ENCODE measurements at places on chromosomes 3 and 15.
A peak's percentile ranks its signal among the peaks of the same experiment; 100 is the strongest.

DNA sequence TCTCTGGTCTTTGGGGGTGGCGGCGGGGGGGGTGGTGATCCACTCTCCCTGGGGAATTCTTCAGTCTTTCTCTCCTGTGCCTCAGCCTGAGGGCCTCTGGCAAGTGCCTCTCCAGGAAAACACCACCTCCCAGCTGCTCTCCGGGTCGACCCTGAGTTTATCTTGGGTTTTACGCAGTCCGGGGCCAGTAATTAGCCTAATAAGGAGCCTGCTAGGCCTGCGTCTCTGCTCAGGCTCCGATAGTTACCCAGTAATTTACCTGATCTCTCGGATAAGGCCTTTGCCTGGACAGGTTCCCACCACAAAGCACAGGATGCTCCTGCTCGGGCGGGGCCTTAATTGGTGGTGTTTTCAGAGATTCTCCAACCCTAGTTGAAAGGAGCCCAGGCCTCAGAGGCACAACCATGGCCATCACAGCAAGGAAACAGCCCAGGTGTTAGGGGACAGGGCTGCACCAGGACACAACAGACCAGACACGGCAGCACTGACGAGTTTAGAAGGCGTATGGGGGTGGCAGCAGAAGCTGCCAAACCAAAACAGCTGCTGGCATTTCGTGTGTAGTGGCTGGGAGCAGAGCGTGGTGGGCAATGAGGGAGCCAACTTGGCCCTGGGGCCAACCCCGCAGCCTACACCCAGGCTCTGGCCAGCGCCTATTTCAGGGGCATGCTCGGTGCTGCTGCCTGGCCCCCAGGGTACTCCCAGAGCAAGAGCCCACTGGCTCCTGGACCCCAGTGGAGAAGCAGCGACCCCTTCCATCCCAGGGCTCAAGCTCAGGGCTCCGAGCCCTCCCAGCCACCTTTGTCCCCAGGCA, 71.4 kb downstream of the KLF13 start:
- DNase-seq, result no peak

DNA sequence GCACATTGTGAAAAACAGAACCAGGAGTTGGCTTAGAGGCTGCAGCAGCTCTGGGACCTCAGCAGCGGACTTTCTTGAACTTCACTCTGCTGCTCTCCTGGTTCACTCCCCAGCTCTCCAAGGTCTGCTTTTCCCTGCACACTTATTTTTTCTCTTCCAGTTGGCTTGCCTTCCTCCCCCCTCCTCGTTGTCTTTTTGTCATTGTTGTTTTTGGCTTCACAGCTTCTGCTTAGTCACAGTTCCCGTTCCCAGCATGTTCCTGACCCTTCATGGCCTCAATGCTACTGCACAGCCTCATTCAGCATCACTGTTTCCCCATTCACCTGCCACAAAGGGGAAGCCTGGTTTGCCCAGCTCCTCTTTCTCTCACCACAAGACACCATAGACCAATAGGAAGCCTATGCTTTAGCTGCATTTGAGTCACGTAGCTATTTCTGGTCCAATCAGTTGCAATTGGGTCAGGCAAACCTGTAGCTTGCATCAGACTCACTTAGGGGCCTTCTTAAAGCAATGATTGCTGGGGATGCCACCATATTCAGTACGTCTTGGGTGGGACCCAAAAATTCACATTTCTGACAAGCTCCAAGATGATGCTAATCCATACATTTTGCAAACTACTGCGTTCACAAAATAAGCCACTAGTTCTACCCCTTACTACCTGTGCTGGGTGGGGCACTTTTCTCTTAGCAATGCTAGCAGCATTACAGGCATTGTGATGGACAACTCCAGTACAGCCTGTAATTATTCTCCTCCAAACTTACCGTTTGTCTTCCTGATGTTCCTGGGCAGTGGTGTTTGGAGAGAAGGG, 7.8 kb upstream of the SUMF1 start:
- peak; percentile 13 for DNase-seq

DNA sequence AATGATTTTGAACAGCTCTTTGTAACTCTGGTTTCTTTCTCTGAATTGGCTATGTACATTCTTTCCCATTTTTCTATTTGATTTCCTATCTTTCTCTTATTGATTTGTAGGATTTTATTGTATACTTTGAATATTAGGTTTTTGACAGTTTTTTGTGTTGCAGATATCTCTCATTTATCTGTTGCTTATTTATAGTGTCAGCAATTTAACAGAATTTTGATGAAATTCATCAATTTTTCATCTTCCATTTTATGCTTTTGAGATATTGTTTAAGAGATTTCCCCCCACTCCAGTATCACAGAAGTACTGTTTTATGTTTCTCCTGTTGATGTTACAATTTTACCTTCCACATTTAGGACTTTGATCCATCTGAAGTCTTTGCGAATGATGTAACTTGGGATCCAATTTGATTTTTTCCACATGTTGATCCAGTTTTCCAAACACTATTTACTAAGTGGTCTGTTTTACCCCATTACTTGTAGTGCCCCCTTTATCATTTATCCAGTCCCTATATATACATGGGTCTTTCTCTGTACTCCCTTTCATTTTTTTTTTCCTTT, 46.1 kb downstream of the XYLB start:
- DNase-seq, result no peak

DNA sequence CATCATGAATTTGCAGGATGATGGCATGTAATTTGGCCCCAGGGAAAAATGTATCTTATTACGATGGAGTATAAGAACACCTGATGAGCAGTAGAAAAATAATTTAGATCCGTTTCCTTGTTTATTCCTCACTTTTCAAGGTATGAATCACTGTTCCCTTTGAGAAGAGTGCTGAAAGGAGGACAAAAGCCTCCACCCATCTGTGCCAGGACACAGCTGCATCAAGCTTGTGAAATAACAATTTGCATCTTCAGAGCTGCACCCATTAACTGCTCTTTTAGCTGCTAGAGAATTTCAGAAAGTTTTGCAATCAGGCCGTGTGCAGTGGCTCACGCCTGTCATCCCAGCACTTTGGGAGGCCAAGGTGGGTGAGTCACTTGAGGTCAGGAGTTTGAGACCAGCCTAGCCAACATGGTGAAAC, 9.6 kb downstream of the CLDND1 start:
- DNase-seq, result no peak

DNA sequence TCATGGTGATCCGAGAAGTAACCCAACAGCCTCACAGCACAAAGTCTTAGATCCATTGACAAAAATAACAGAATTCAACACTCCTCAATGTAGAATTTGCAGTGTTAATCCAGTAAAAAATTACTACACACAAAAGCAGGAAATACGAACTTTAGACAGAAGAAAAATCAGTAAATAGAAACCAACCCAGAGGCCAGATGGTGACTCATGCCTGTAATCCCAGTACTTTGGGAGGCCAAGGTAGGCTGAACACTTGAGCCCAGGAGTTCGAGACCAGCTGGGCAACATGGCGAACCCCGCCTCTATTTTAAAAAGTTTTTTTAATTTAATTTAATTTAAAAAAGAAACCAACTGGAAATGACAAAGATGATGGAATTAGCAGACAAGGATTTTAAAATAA, 36.1 kb downstream of the SELENOT start:
- DNase-seq, result no peak

DNA sequence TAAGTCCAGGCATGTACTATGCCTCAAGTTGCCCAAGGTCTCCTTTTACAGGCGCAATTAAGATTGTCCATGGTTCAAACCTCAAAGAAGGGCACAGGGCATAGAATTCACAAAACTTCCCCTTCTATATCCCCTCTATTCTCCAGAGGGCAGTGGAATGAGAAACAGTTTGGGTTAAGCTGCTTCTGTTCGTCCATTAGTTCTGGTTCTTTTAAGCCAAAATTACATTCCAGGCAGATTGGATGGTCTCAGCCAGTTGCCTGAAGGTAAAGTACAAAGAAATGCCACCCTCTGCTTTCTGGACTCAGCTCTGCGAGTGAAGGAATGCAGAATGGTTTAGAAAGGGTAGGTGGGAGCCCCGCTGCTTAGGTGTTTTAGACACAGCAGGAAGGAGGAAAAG, 200.7 kb downstream of the GREM1 start:
- no peak for DNase-seq

DNA sequence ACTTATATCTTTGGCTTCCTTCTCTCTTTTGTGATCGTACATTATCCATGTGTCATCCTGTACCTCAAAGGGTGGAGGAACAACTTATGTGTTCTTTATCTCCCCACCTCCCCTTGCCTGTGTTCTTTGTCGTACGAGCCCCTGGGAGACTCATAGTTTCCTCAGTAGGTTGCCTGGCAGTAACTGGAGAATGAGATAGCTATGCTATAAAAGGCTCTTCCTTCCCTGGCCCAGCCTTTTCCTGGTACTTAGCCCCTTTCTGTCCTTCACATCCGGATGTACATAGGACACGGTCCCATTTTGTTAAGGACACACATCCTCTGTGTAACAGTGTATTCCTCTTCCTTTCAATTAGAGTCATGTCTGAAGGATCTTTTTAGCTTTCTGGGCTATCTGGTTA, 32.1 kb downstream of the PLCL2 start:
- peak; percentile 53 for DNase-seq

GRCh38 chr15:25176991-25177954, 222.5 kb downstream of the SNRPN start:
- no peak for DNase-seq

GRCh38 chr3:149933858-149934257, 36.8 kb downstream of the PFN2 start:
- no peak for DNase-seq

DNA sequence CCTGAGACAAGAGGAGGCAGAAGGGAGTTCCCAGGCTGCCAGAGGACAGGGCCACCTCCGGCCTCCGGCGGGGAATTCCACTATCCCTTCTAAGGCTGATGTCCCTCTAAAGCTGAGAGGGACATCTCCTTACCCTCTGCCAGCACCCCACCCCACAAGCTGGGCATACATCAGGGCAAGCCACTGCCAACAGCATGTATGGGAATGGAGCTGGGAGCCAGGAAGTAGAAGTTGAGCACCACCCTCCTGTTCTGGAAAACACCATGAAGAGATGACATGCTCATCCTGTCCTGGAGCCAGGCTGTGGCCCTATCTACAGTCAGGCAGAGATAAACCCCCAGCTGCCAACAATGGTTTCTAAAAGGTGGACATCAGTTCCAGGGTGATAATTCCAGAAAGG, 7.1 kb downstream of the PLCD1 start:
- no peak for DNase-seq

- no peak for DNase-seq
Measured at GRCh38 chr3:156038869-156039268, 81.5 kb upstream of the KCNAB1 start.

DNA sequence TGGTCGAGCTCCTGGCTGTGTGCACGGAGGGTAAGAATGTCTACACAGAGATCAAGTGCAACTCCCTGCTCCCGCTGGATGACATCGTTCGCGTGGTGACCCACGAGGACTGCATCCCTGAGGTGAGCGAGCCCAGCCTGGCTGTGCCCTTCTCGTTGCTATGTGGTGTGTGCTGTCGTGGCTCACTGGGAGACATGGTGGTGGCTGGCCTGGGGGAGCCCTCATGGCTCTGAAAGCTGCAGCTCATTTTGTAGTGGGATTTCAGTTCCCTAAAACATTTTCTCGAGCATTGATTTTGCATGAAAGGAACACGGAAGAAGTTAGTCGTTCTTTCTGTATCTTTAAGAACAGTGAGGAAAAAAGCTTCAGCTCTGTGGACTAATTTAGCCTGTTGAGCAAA, 200.5 kb downstream of the ITPR1 start:
- no peak for DNase-seq

DNA sequence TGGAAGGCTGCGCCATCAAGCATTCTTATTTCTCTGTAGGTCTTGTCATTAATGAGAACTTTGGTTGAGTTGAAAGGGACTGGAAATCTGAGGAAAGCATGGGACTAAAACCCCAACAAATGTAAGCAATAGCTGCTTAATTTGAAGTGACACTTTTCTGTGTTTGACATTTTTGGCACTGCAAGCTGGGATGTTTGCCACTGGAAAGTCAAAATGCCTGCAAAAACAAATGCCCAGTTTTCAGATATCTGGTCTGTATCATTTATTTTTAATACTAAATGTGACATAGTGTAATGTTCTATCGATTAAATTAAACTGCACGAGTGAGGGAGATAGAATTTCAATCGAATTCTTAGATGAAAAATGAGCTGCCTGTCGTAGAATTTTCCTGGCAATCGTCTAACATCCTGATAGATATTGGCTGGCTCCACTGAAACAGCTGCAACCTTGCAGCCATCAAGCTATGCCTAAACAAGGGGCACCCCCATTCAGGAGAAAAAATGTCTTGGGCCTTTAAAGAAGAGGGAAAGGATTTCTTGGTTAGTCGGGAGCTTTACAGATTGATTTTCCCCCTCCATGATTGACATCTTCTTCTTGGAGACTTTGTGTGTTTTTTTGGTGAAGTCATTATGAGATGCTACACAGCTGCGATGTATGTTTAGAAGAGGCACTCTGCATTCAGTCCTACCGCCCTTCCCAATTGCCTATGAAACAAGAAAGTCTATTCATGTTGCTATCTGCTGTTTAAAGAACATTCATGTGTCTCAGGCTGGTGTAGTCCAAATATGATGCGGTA, 316.7 kb upstream of the TBL1XR1 start:
- DNase-seq, result no peak

- DNase-seq, result no peak
Measured at GRCh38 chr3:181956122-181956521, 244.4 kb downstream of the SOX2 start.

DNA sequence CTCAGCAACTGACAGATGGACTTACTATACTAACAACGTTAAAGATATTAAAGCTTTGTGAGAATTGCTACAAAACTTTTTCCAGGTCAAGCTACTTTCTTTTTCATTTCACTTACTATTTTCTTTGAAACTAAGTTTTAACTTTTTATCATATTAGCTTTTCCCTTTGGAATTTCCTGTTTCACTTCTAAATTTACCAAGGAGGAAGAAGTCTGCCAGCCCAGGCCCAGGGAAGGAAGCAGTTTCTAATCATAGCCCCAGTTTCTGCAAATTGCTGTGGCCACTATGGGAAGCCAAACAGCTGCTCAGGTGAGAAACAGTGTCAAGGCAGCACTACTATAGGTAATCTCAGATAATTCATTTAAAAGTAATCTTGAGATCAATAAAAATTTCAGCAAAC, 18.4 kb downstream of the CYFIP1 start:
- no peak for DNase-seq

- no peak for DNase-seq
Measured at GRCh38 chr3:39193391-39193790, 996 bp upstream of the XIRP1 start.

GRCh38 chr3:160169139-160169976, 55.9 kb upstream of the C3orf80 start:
- DNase-seq, result no peak

GRCh38 chr15:89426500-89426899, 69.9 kb downstream of the RHCG start:
- DNase-seq, result no peak

DNA sequence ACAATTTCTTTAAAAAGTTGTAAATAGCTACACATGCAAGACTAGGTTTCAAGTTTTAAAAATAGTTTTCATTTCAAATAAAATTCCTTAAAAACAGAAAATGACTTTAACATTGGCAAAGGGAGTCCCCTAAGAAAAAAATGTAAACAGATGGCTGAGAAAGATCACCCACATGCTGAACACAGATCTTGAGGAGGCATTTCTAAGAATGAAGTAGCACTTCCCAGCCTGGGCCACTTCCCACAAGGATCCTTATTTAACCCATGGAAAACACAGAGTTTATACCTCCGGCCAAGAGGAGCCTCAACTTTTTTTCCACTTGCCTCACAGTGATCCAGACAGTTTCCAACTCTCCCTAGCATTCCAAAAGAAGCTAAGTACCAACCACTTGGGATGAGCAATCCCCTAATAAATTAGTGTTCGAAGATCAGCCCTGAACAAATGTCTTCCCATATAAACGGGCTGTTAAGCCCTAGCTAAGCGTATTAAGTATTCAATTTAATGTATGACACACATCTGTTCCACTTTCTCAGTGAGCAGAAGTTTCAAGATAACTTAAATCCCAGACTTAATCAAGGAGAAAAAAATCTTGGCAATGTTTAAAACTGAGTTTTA, 61.4 kb downstream of the GADL1 start:
- DNase-seq, result no peak
